Kidney epithelial cell (primary cell): ENCODE measurements at places on chromosomes 16 and 17.

GRCh38 chr17:45144199-45145034 lies 3.9 kb upstream of the HEXIM1 start:
- DNase-seq = no peak

GRCh38 chr16:48965386-48965785 lies 316.3 kb downstream of the CBLN1 start:
- no peak for DNase-seq

DNA sequence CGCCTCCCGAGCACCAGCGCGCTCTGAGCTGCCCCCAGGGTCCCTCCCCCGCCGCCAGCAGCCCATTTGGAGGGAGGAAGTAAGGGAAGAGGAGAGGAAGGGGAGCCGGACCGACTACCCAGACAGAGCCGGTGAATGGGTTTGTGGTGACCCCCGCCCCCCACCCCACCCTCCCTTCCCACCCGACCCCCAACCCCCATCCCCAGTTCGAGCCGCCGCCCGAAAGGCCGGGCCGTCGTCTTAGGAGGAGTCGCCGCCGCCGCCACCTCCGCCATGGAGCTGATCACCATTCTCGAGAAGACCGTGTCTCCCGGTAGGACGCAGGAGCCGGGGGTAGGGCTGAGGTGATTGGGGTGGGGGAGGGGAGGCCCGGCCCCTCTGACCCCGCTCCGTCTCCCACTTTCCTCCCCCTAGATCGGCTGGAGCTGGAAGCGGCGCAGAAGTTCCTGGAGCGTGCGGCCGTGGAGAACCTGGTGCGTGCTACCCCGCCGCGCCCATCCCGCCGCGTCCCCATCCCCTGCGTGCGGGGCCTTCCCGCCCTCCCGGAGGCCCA lies 329 bp downstream of the KPNB1 start:
- DNase-seq = no peak

- no peak for DNase-seq
Observed at GRCh38 chr16:57892447-57893096, 78.4 kb downstream of the CNGB1 start.

DNA sequence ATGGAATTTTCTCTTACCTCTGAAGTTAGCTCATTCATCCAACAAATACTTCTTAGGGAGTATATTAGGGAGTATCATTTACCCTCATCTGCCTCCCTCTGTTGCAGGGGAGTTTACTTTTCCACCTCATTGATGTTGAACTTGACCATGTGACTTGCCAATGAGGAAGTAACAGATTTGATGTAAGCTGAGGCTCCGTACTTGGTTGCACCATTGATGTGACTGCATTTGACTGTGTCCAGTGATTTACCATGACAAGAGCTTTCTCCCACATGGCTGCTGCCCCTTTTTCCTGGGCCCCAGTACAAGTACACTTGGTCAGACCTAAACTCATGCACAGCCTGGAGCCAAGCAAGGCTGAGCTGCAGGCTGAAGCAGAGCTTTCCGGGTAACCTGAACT lies 81.6 kb upstream of the HS3ST2 start:
- no peak for DNase-seq

DNA sequence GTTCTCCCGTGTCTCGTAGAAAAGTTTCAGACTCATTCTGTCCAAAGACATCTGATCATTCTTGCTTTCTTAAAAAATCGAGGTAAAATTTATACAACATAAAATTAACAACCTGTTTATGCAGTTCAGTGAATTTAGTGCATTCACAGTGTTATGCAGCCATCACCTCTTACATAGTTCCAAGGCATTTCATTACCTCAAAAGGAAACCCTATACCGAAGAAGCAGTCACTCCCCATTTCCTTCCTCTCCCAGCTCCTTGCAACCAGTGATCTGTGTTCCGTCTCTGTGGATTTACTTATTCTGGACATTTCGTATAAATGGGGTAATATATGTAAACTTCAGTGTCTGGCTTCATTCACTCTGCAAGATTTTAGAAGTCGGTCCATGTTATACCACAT lies 103.5 kb upstream of the HS3ST3A1 start:
- DNase-seq = no peak
